ENCODE measurements at places on chromosomes 7 and 10.

DNA sequence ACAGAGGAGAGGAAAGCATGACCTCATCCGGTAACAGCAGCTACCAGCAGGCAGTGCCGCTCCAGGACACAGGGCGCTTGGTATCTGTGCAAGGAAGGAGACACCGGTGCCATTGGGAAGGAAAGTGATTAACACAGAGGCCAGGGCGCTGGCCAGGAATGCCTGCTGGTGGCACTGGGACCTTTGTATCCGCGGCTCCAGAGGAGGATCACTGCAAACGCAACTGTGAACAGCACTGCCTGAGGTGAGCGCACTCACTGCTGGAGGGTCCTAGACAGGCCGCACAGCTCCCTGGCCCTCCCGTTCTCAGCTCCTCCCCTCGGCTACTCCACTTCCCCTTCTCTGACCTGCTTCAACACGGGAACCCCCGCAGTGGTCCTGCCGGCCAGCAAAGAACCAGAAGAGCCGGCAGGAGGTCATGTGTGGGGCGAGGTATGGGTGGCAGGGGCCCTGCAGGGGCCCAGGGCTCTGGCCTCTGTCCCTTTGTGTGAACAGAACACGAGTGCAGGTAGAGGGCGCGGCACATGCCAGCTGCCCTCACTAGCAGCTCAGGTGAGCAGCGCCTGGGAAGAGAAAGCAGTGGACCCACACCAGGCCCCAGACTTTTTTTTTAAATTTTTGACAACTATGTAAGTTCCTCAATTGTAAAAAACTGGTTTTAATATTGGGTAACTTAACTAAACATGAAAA, 107.6 kb downstream of the VIPR2 start:
- no peak for DNase-seq

DNA sequence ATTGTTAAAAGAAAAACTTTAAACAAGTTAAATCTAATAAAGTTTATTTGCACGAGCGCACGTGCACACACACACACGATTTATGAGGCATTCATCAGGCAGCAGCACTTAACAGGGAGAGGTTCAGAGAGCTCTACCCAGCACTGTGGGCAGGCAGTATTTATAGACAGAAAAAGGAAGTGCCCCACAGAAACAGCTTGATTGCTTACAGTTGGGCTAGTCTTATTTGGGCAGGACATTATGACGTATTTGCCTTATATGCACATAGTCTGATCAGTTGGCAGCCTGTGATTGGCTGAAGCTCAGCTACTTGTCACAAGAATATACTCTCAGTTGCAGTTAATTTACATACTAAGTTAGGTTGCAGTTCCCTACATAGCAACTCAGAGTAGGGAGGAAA, 1.2 kb upstream of the SDHAF3 start:
- DNase-seq: no peak

DNA sequence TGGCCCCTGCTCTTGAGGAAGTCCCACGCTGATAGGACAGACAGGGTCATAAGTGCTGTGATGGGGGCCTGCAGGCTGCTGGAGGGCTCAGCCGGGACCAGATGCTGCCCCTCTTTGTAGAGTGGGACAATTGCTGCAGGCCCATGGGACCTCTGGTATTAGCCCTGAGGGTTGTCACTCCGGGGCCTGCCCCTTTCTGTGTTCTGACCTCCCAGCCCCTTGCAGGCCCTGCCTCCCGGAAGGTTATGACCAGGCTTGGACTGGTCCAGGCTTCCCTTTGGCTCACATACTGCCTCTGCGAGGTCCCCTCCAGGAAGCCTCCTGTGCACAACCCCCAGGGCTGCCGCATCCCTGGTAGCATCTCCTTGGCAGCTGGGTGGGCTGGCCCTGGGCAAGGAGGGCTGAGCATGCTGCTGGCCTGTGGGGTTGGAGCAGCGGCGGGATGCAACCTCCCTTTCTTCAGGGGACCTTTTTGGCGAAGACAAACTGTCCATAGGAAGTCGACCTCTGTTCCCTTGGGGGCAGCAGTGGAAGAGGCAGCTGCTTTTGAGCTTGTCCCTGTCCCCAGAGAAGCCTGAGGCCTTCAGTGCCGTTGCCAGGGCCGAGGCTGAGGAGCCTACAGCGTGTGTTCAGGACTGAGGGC, 8.8 kb downstream of the LIMK1 start:
- DNase-seq: peak; percentile 68

- no peak for DNase-seq
Measured at GRCh38 chr7:31493714-31494181, 20.1 kb upstream of the ITPRID1 start.

GRCh38 chr7:1950452-1951158, 280.5 kb downstream of the ELFN1 start:
- no peak for DNase-seq

- no peak for DNase-seq
Measured at GRCh38 chr10:48282829-48283228, 8.3 kb upstream of the FRMPD2 start.
